ENCODE measurements at places on chromosomes 12 and 14. TPM values are rescaled to one million over a fixed set of nuclear protein-coding genes. Genes with fewer than 3 reads are reported as not detected.

DNA sequence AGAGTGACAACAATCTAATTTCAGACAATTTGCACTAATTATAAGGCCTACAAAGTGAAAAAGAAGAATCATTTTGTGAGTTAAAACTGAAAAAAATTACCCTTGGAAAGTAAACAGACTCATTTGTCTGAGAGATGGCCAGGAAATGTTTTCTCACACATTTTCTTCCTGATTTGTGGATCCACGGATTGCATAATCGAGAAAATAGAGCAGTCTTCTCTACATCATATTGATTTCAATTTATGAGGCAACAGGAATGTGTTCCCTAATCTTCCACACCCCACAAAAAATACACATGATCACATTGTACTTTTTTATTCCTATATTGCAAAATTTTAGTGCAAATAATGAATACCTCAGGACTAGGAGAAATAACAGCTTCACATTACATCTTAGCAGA, 160.8 kb downstream of the CCER1 start:
- no peak overlapping the region for H3K4me3 ChIP-seq
- H3K36me3 ChIP-seq = no peaks in the 10 kb centered on the region
- H3K27me3 ChIP-seq = no peaks in the 10 kb centered on the region
- H3K27ac ChIP-seq = no peak overlapping the region
- no peak for DNase-seq

GRCh38 chr14:102854091-102854703, 68.3 kb upstream of the AMN start:
- H3K4me1 ChIP-seq = peaks cover 14% of the 10 kb centered on the region
- H3K27ac ChIP-seq = no peak overlapping the region
- no peaks in the 10 kb centered on the region for H3K27me3 ChIP-seq
- DNase-seq = no peak
- no peak overlapping the region for H3K4me3 ChIP-seq
- peaks cover 8% of the 10 kb centered on the region for H3K36me3 ChIP-seq

GRCh38 chr12:22981711-22982110, 356.7 kb downstream of the ETNK1 start:
- H3K27ac ChIP-seq = no peak overlapping the region

- no peaks in the 10 kb centered on the region for H3K36me3 ChIP-seq
- no peaks in the 10 kb centered on the region for H3K27me3 ChIP-seq
- no peaks in the 10 kb centered on the region for H3K4me1 ChIP-seq
- no peak overlapping the region for H3K27ac ChIP-seq
- no peak for DNase-seq
Measured at GRCh38 chr12:98803468-98804209, 158.5 kb downstream of the APAF1 start.

DNA sequence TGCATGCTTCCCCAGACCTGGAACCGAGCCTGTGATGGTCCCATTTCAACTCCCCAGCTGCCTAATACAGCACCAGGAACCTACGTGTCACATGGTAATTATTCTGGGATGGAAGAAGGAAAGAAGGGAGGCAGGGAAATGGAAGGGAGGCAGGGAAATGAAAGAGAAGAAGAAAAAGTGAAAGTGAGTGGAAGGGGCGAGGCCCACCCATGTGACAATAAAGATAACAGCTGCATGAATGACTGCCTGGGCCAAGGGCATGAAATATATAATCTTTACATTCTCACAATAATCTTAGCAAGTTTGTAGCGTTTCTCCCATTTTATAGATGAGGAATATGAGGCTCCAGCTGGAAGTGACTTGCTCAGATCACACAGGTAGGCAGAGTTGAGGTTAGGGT, 245.0 kb upstream of the PWP1 start:
- H3K36me3 ChIP-seq = no peaks in the 10 kb centered on the region
- no peaks in the 10 kb centered on the region for H3K4me1 ChIP-seq
- DNase-seq = no peak
- H3K4me3 ChIP-seq = no peak overlapping the region

DNA sequence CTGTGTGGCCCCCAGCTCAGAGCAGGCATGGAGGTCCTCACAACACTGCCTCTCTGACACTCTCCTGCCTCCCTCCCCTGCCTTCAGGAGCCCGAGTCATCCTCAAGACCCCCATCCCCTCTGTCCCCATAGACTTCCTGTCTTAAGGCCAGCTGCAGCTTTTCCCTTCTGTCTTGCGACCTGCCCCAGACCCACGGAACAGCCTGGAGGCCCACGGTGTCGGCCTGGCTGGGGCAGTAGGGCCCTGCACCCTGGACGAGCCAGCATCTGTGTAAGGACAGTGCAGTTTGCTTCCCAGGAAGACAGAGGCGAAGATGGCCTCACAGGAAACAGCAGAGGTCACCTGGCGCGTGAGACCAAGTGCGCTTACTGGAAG, 9.7 kb downstream of the TEDC1 start:
- H3K4me1 ChIP-seq = no peaks in the 10 kb centered on the region
- H3K36me3 ChIP-seq = no peaks in the 10 kb centered on the region
- DNase-seq = peak; percentile 25
- no peak overlapping the region for H3K27ac ChIP-seq
- H3K4me3 ChIP-seq = no peak overlapping the region

DNA sequence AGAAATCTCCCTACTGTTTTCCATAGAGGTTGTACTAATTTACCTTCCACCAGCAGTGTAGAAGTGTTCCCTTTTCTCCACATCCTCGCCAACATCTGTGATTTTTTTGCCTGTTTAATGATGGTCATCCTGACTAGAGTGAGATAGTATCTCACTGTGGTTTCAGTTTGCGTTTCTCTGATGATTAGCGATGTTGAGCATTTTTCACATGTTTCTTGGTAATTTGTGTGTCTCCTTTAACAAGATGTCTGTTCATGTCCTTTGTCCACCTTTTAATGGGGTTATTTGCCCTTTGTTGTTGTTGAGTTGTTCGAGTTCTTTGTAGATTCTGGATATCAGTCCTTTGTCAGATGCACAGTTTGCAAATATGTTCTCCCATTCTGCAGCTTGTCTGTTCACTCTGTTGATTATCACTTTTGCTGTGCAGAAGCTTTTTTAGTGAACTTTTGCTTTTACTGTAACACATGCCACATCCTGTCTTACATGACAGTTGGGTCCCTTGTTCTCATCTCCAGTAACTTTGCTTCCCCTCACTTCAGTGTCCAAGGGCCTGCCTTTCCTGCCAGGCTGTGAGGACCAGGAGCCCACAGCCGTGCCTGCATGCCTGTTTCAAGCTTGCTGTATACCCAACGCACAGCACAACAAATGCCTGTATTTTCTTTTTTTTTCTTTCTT, 64.9 kb downstream of the SPRING1 start:
- H3K4me1 ChIP-seq = no peaks in the 10 kb centered on the region
- H3K36me3 ChIP-seq = no peaks in the 10 kb centered on the region
- no peak overlapping the region for H3K4me3 ChIP-seq
- no peak for DNase-seq

RTN1 gene
- polyA plus RNA-seq = 1.6 TPM

KCNC2 gene
- polyA plus RNA-seq = not detected

RNF212B gene
- polyA plus RNA-seq = not detected

All from SK-N-SH (cell line).